Right lobe of liver (tissue), 6 donors: ENCODE measurements at places on chromosomes 2 and 18. TPM values are rescaled to one million over a fixed set of nuclear protein-coding genes. Genes with fewer than 3 reads are reported as not detected.

GRCh38 chr18:28136071-28136470 is 40.9 kb downstream of the CDH2 start:
- DNase-seq = no peak

- no peak for DNase-seq
Observed at GRCh38 chr2:46870051-46870839, 45.4 kb downstream of the MCFD2 start.

The BMP10 gene
- total RNA-seq = 4.5 TPM

The UCN gene
- 1.3 TPM for total RNA-seq

The UNC50 gene
- total RNA-seq = 30.5 TPM

- DNase-seq = no peak
Observed at GRCh38 chr2:69428981-69429380, 8.3 kb downstream of the NFU1 start.

The SLC4A5 gene
- 1.2 TPM for total RNA-seq
